A549 treated with Hydrocortisone at 1 μM for 4 hours (cell line): ENCODE measurements at places on chromosomes 1 and 21. TPM values are rescaled to one million over a fixed set of nuclear protein-coding genes. Genes with fewer than 3 reads are reported as not detected.

Gene CDA
- total RNA-seq = 31.6 to 40.9 TPM (median 33.4 TPM) in 5 replicates

Gene WNT3A
- 0.02 to 0.05 TPM (median 0.03 TPM) in 3 of 5 replicates, not detected in the others for total RNA-seq

Gene CCDC190
- not detected in 5 replicates for total RNA-seq

Gene CTBS
- 5.2 to 7.0 TPM (median 5.8 TPM) in 5 replicates for total RNA-seq

Gene EXTL1
- 0.02 TPM in 1 of 5 replicates, not detected in the others for total RNA-seq

Gene FCRL5
- total RNA-seq = 0.03 TPM in 1 of 5 replicates, not detected in the others

Gene OR2L8
- total RNA-seq = not detected in 5 replicates

Gene NLRP3
- 0.08 TPM in 1 of 5 replicates, not detected in the others for total RNA-seq

Gene SPRR2E
- not detected in 5 replicates for total RNA-seq

Gene S100A14
- 0.14 to 0.82 TPM (median 0.52 TPM) in 5 replicates for total RNA-seq

Gene HDAC1
- total RNA-seq = 51.1 to 58.3 TPM (median 53.6 TPM) in 5 replicates

Gene HORMAD1
- total RNA-seq = 6.7 to 11.9 TPM (median 9.5 TPM) in 5 replicates

Gene FCRLB
- 1.5 to 1.8 TPM (median 1.7 TPM) in 5 replicates for total RNA-seq

Gene ECM1
- total RNA-seq = 1.4 to 2.0 TPM (median 1.8 TPM) in 5 replicates

Gene ACBD3
- total RNA-seq = 21.6 to 30.2 TPM (median 23.6 TPM) in 5 replicates

Gene FNDC10
- total RNA-seq = 5.5 to 8.9 TPM (median 7.8 TPM) in 5 replicates

Gene ZBTB8A
- total RNA-seq = 3.8 to 5.0 TPM (median 4.1 TPM) in 5 replicates

Gene CITED4
- total RNA-seq = 38.6 to 112 TPM (median 97.2 TPM) in 5 replicates

Gene SPRR3
- total RNA-seq = not detected in 5 replicates

Gene INSRR
- not detected in 5 replicates for total RNA-seq

Gene TRIM67
- 0.13 to 0.30 TPM (median 0.16 TPM) in 5 replicates for total RNA-seq

Gene GNPAT
- total RNA-seq = 35.6 to 41.2 TPM (median 37.0 TPM) in 5 replicates

Gene CR2
- 0.02 to 0.03 TPM in 2 of 5 replicates, not detected in the others for total RNA-seq

Gene OR2AK2
- not detected in 5 replicates for total RNA-seq

Gene IFI44
- 0.16 to 0.79 TPM (median 0.43 TPM) in 5 replicates for total RNA-seq

Gene ZBTB40
- total RNA-seq = 4.7 to 5.7 TPM (median 4.8 TPM) in 5 replicates

Gene PLA2G2A
- total RNA-seq = not detected in 5 replicates

Gene OR10Z1
- not detected in 5 replicates for total RNA-seq

Gene GPR157
- total RNA-seq = 4.2 to 7.1 TPM (median 5.2 TPM) in 5 replicates

Gene SERPINC1
- total RNA-seq = 0.07 to 0.13 TPM (median 0.10 TPM) in 4 of 5 replicates, not detected in the other

Gene PGLYRP3
- not detected in 5 replicates for total RNA-seq

Gene CYP4A22
- total RNA-seq = not detected in 5 replicates

Gene CNKSR1
- 0.15 to 0.51 TPM (median 0.30 TPM) in 5 replicates for total RNA-seq

Gene OR2T11
- total RNA-seq = not detected in 5 replicates

Gene FAM131C
- total RNA-seq = 13.8 to 19.9 TPM (median 17.8 TPM) in 5 replicates

Gene POU2F1
- total RNA-seq = 3.4 to 5.3 TPM (median 3.8 TPM) in 5 replicates

Gene MMP23B
- 0.33 to 0.79 TPM (median 0.50 TPM) in 5 replicates for total RNA-seq

Gene COL16A1
- 2.8 to 4.5 TPM (median 3.8 TPM) in 5 replicates for total RNA-seq

Gene PLD5
- total RNA-seq = 1.9 to 2.5 TPM (median 2.0 TPM) in 5 replicates

Gene AMPD2
- total RNA-seq = 18.7 to 24.9 TPM (median 21.9 TPM) in 5 replicates

Gene LELP1
- total RNA-seq = not detected in 5 replicates

Gene SLC26A9
- total RNA-seq = 0.06 to 0.15 TPM (median 0.10 TPM) in 5 replicates

Gene CELA2B
- total RNA-seq = 0.14 TPM in 1 of 5 replicates, not detected in the others

Gene PRKAA2
- total RNA-seq = 1.5 to 2.3 TPM (median 1.8 TPM) in 5 replicates
